ENCODE measurements at places on chromosomes 4 and X. TPM values are rescaled to one million over a fixed set of nuclear protein-coding genes. Genes with fewer than 3 reads are reported as not detected.

- no peak for DNase-seq
These were observed 159.6 kb upstream of the RBPJ start for GRCh38 chr4:26161030-26161824.

The PLP2 gene
- polyA plus RNA-seq = 149 TPM

The EBP gene
- polyA plus RNA-seq = 39.4 TPM

GRCh38 chrX:87167841-87168240 lies 349.8 kb upstream of the KLHL4 start:
- no peak for DNase-seq

DNA sequence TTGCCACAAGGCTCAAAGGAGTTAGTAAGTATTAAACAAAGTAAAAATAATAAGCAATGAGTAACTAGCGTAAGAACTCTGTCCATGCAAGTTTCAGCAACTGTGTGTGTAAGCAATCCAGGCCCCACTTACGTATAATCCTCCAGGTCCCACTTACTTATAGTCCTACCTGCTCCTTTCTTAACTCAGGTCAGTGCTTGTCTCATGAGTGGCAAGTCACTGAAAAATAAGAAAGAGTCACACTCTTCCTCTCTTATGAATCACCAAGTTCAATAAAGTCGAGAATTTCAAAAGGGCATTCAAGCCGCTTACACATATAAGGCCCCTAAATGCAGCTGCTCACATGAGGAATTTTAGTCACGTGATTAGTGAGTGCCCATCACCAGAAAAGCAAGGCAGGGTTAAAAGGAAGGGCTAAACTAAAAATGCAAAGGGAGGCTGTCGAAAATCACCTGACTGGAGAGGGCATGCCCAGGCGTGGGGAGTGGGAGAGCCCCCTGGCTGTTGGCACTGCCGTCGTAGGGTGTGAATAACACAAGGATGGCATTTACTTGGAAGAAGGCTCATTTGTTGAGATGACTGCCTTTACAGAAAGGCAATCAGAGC lies 58.2 kb downstream of the ZNF827 start:
- no peak for DNase-seq

The CENPVL1 gene
- polyA plus RNA-seq = not detected

- peak; percentile 33 for DNase-seq
These were observed 9.6 kb upstream of the MTMR1 start for GRCh38 chrX:150683536-150684146.

Data from IMR-90 (cell line).